AG08395 (cell line): ENCODE measurements at places on chromosomes 2 and 18.
A peak's percentile ranks its signal among the peaks of the same experiment; 100 is the strongest.

- no peak for DNase-seq
Observed at GRCh38 chr2:64742678-64743077, 89.0 kb upstream of the SERTAD2 start.

DNA sequence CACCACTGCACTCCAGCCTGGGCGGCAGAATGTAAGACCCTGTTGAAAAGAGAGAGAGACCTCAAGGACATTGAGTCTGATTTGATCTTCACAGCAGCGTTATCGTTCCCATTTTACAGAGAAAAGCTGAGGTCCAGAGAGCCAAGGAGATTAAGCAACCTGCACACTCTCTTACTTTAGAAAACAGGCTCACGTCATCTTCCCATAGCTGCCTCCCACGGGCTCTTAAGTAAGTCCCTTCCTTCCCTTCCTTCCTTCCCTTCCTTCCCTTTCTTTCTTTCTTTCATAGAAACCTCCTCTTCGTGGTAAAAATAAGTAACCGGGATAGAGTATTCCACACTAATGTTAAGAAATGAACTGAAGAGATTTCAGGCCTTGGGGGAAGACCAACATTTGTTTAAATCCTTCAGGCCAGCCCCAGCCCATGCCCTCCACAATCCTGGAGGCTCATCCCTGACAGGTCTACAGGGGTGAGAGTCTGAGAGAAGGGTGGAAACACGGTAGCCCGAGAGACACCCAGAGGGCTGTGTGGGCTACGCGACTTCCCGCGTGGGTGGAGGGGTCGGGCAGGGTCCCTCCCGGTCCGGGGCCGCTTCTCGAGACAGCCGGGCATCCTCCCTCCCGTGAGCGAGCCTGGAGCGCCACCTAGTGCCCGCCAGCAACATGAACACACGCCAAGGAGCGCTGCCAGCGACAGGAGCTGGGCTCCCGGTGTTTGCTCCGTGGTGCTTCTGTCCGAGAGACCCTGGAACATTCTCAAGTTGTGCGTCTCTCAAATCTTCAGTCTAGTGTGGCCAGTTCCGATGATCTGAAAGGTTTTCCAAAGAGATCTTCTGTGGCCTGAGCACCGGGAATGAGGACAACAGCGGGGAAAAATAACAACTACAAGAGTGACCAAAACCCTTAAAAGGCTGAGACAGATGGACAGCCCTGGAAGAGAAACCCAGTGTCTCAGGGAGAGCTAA is 160.3 kb downstream of the INO80D start:
- peak; percentile 79 for DNase-seq

DNA sequence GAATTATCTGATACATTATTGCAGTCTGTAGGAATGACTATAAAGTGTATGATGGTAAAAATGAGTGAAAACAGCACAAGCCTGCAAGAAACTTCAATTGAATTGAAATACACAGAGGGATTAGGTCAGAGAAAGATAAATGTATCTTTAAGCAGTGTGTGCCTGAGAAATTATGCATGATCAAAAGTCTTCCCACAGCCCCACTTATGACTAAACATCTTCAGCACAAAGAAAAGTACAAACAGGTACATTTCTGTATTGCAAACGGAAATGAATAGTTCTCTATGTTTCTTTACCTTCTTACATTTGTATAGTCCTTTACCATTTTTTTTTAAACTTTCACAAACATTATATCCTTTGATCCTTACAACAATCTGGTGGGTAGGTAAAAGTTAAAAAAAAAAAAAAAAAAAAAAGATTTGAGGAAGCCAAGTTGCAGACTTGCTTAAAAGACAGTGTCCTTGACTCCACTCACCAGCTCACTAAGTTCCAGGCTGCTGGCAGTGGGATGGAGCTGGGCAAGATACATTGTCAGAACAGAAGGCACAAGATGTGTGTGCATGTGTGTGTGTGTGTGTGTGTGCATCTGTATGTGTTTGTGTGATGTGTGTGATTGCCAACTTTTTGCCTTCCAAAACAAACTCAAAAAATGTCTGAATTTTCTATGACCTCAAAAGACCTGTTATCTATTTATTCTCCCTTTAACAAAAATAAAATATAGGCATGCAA is 423.7 kb upstream of the ACVR2A start:
- no peak for DNase-seq

DNA sequence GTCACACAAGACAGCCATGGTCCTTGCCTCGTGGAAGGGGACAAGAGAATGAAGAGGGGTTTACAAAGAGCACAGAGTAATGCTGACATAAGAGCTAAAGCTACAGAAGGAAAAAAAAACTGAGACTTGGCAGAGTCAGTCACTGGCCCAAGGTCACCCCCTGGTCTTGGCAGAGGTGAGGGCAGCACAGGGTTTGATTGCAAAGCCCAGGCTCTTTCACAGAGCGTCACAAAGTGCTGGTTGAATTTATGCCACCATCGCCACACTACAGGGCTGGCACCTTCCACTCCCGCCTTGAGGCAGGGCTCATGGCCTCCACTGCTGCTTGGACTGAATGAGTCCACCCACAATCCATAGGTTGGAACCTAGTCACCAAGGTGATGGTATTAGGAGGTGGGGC is 190.2 kb downstream of the INHBB start:
- DNase-seq: no peak

DNA sequence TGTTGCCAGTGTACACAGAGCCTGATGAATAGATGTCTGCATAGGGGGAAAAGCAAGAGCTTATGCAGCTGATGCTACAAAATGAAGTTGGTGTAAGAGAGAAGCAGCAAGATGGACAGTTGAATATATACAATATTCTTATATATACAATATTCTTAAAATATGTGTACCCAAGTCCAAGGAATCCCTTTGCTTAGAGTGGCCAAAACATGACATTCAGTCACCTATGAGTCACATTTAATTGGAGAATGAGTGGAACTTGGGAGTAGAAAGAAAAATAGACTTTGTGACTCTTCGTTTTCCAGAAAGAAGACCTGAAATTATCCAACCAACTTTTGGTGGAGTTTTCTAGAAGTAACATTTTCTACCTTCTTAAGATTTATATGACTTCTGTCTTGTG is 81.8 kb downstream of the SCN9A start:
- peak; percentile 2 for DNase-seq

DNA sequence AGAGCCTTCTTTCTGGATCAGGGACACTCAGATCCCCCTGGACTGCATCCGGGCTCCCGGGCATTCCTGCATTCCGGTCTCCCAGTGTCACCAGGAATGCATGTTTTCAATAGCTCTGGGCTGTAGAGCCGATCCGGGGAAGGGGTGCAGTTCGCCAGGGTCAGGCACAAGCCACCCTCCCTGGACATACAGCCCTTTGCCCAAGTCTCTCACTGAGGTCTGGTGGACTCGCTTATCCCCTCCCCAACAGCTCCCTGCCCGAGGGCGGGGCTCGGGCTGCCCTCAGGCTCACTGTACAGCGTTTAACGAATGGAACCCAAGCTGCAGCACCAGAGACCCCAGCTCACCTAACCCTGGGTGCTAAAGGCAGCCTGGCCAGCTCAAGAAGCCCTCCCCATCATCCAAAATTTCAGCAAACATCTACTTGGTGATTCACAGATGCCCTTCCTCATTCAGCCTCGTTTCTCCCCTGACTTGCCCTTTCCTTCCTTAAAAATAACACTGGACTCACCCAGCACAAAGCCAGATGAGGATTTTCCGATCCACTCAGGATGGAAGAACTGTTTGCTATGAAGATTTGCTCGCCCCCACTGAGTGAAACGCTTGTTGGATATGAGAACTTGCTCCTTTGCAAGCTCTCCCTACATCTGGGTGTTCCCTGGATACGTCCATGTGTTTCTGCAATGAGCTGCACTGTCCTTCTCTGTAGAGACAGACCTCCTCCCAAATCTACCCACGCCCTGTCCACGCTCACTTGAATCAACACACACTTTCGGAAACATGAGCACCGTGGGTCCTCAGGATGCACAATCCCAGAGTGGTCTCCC is 58.1 kb downstream of the PXDN start:
- peak; percentile 41 for DNase-seq

DNA sequence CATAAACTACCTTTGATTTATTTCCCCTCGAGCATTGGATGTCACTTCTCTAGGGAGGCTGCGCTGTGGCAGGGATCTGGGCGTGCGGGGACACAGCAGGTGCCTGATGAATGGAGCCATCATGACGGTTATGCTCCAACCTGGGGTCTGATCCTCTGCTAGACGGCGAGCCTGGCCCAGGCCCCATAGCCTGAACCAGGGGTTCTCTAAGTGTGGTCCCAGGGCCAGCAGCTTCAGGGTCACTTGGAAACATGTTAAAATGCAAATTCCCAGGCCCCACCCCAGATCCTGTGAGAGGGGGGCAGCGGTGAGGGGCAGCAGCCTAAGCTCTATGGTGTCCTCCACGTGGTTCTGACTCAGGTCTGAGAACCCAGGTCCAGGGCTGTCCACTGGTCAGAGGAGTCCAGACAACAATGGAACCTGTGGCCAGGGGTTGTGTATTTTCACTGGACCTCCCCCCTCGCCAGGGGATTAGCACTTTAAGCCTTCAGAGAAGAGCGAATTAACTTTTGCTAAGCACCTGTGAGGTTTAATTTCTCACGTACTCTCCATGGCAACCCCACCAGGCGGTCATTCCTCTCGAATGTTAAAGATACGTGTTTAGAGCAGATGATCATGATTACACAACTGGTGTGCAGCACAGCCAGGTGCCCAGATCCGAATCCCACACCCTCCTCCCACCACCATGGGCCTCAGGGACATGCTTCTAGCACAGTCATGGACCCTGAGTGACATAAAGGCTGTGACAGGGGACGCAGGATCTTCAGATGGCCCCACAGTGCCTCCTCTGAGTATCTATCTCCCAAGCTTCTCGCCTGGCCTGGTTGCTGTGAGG is 1.6 kb upstream of the ARHGEF4 start:
- no peak for DNase-seq

- DNase-seq: no peak
Observed at GRCh38 chr18:3069671-3070433, 56.9 kb upstream of the LPIN2 start.

DNA sequence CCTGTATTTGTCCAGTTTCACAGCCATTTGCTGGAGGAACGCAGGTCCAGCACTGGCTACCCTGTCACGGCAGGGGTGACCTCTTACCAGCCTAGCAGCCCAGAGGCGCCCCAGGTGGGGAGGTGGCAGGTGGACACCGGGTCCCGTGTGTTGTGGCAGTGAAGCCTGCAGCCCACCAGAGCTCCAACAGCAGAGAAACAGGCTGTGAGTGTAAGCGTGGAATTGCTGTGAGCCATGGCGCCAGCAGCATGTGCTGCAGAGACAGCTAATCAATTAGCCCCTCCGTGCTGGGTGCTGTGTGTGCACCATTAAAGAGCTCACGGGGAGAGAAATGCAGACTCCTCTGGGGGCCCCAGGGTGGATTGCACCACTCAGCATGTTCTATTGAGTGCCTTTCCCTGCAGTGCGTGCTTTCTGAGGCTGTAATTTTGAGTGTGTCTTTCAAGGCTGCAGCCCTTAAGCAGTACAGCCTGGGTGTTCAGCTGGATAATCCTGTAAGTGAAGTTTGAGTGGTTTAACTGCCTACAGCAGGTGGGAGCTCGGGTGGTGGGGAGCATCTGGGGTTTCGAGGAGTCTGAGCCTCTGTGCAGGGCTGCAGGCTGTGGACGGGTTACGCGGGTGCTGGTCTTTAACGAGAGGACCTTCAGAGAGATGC is 15.9 kb downstream of the RTP5 start:
- no peak for DNase-seq

- DNase-seq: no peak
Observed at GRCh38 chr18:3726238-3726951, 276.4 kb downstream of the TGIF1 start.

DNA sequence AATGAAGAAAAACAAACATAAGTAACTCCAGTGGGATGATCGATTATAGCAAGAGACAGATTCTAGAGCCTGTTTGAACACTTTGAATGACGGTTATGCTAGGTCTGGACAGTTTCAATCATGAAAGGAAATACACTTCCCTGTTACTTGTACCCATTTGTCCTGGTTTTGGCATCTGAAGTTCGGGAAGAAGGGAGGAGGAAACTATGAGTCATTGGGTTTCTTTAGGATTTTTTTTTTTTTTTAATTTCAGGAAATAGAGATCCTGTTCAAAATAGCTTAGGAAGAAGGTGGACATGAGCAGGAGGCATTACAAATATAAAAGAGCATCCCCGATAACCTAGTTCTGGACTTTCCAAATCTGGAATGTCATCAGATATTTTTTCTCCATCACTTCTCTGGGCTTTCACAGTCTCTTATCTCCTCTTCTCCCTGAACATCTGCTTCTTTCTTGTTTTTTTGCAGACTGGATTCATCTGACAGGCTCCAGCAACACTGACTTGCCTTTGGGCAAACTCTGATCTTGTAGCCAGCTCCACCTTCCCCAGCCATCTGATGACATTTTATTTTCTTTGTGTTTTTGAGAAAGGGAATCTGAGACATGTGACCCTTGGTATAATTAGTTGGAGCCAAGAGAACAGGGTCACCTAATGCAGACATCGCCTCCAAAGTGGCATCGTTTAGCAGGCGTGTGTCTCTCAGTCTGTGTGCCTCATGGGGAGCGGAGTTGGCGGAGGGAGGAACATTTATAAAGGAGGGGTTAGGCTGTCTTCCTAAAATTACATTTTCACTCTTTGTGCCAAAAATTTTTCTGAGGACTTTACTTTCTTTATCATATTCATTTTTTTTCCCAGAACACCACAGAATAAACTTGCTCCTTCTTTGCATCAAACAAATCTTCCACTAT is 195.3 kb upstream of the EPHA4 start:
- no peak for DNase-seq

DNA sequence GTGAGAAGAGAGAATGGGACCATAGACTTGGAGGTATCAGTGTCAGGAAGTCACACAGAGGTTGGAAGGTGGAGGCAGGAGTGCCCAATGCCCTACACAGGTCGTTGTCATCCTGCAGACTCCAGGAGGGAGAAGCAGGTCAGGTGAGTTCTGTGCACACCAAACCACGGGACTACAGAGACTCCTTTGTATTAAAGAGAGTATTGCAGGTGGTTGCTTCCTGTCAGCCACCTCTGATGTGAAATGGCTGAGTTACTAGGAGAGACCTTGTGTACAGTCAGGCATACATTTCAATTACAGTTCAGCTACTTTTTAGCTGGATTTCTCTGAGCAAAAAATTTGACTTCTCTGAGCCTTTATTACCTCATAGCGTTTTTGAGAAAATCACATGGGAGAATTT is 51.6 kb downstream of the SPP2 start:
- no peak for DNase-seq
